H9 (cell line): ENCODE measurements at places on chromosomes 7 and 10. TPM values are rescaled to one million over a fixed set of nuclear protein-coding genes. Genes with fewer than 3 reads are reported as not detected.
A peak's percentile ranks its signal among the peaks of the same experiment; 100 is the strongest.

DNA sequence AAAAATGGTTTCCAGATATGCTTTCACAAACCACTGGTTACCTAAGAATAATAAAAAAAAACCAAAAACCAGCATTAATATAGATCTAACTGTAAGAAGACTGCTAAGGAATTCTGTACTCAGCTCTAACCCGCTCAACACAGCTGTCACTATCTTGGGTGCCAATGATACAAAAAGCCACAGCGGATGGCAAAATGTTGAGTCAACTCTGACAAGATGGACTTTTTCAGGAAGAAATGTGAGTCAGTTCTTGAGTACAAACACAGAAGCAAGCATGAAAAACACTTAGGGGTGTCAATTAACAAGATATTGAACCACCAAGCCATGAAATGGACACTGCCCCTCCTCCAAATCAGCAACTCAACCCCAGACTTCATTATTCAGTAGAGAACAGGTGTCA lies 55.0 kb downstream of the CTTNBP2 start:
- DNase-seq: no peak

DNA sequence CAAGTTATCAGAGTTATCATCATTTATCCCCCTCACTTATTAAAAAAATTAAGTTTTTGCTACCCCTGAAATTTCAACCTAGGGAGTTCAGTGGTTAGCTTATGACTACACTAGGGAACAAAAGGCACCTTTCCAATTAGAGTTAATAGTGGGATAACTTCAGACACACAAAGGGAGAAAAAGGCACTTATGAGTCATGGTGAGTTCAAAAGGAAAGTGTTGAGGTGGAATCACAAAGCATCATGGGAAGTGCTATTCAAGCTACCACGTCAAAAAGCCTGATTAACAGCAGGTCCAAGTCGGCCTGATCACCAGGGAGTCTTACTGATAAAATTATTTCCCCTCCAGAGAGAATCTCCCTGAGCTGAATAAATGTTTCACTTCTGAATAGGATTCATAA lies 165.7 kb downstream of the C7orf25 start:
- no peak for DNase-seq

- DNase-seq: no peak
Measured at GRCh38 chr7:135755351-135755753, 6.7 kb upstream of the FAM180A start.

Gene CALML3
- total RNA-seq: not detected in 2 replicates

DNA sequence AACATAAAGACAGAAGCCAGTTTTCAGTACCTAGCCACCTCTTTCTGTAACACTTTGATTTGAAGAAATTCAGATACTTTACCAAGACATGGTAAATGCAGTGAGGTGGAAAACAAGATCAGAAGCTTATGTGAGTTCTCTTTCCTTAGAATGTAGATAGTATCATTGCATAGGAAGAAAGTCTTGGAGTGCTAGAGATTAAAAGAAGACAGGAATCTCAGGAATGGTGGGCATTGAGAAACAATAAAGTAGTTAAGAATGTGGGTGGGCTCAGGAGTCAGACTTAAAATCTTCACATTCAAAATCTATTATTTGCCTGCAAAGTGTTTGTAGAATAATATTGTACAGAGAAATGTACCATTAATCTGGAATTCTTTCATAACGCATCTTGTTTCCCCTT lies 58.9 kb downstream of the POLL start:
- DNase-seq: no peak

GRCh38 chr10:133568287-133568614 lies 2.9 kb upstream of the SYCE1 start:
- no peak for DNase-seq

DNA sequence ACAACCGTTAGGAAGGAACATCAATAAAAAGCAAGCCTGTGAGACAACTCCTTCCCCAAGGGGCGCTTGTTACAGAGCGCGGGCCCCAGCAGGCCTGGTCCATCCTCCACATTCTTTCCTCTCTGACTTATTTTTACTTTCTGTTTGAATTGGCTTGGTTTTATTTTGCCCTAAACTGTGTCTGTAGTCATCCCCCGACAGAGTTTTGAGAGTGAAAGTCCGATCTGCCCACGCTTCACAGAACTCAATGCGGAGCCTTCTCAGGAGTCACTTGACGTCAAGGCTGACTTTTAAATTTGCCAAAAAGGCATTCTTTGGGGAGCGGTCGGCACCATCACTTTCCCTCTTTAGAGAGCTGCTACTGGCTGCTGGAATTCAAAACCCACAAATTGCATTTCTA lies 150.1 kb upstream of the KLF6 start:
- no peak for DNase-seq

GRCh38 chr7:71266912-71267311 lies 135.0 kb downstream of the GALNT17 start:
- no peak for DNase-seq

Gene NRCAM
- total RNA-seq: 1.8 and 2.3 TPM in 2 replicates

GRCh38 chr7:110835218-110835617 lies 255.7 kb upstream of the LRRN3 start:
- no peak for DNase-seq

GRCh38 chr10:77090381-77091356 lies 546.9 kb downstream of the KCNMA1 start:
- DNase-seq: no peak

DNA sequence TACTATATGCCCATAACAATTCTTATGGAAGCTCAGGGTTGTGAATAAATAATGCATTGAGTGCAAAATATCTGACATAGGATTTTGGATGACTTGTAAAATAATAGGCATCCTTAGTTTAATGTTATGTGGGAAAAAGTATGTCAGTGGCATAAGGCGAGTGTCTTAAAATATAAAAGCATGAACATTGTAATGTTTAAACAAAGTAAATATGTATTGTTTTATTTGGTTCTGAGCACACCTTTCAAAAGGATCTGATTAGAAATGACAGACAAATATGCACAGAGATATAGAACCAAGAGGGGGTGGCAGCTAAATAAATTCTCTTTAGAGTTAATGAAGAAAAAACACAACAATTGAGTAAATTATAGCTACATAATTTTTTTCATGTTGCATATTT lies 51.3 kb upstream of the FOXP2 start:
- DNase-seq: no peak

- peak; percentile 74 for DNase-seq
Measured at GRCh38 chr10:122054048-122055025, 65.4 kb downstream of the TACC2 start.

Gene ABLIM1
- total RNA-seq: 31.8 and 32.1 TPM in 2 replicates

- peak; percentile 27 for DNase-seq
Measured at GRCh38 chr10:123648595-123648994, 17.6 kb upstream of the GPR26 start.

Gene IFIT1B
- not detected in 2 replicates for total RNA-seq

DNA sequence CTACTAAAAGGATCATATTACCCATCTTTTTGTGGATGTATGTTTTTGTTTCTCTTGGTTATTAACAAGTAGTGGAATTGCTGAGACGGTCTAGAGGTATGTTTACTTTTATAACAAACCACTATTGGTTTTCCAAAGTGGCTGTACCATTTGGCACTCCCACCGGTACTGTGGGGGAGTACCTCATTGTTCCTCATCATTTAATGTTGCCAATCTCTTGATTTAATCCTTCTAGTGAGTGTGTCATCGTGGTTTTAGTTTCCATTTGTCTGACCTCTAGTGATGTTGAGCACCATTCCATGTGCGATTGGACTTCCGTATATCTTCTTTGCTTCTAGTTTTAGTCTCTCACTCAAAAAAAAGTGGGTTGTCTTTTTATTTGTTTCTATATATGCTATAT lies 50.4 kb downstream of the RBM33 start:
- no peak for DNase-seq

DNA sequence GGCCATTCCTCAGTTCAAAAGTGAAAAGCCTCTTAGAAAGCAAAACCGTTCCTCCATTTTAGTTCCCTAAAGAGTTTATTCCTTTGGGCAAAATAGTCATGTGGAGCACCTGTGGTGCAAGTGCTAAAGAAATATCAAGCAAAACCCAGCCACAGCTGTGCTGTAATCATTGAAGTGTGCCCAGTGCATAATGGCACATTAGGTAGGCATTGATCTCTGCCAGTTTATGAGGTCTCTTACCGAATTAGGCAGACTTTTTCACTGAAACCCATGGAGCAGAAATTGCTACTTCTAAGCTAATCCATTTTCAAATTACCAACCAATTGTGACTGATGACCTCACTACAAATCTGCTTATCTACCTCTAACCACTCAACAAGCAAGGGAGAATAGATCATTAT lies 97.2 kb upstream of the SEMA3A start:
- no peak for DNase-seq

- DNase-seq: no peak
Measured at GRCh38 chr7:135480966-135481597, 28.8 kb downstream of the CNOT4 start.

- DNase-seq: no peak
Measured at GRCh38 chr7:100406767-100407166, 21.7 kb downstream of the ZCWPW1 start.

- DNase-seq: no peak
Measured at GRCh38 chr10:74437822-74438221, 286.8 kb downstream of the ADK start.

Gene ARHGEF35
- 18.6 and 19.2 TPM in 2 replicates for total RNA-seq

DNA sequence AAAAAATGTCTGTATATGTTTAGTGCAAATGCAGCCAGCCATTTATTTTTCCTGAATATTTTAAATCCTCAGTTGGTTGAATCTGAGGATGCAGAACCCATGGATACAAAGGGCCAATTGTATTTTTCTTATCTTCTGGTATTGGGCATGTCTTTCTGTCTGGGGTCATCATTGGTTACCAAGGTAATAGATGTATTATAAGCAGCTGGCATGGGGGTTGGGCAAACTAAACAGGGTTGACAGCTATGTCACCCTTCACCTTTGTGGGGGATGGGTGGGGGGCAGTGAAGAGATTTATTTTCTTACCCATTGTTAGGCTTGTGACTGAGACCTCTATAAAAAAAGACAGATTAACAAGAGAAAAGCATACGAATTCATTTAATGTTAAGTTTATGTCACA lies 38.8 kb downstream of the CDHR3 start:
- DNase-seq: no peak

DNA sequence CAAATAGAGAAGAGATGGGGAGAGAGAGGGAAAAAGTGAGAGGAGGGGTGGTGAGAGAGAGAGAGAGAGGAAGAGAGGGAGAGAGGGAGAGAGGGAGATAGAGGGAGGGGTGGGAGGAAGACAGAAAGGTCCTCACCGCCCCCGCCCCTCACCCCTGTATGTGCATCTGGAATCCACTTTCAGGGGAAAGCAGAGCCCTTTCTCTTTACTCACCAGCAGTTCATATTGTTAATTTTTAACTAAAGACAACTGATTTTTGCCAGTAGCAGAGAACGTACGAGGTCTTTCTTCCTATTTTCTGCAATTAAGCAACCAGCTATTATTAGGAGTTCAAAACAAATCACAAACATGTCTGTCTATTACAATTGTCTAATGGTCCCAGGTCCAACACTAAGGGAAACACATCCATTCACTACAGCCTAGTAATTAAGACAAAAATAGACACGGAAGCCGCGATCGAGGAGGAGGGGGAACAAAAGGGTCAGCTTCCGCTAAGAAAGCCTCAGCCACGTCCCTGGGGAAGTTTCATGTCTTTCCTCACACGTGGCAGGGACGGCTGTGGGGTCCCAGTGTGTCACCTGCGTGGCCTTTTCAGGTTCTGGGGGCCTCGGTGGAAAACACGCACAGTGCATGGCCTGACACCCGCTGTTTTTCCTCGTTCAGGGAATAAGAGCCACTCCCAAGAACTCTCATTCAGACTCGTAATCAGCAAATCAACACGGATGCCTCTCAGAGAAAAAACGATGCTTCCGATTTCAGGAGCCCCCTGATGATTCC lies 572.0 kb downstream of the PTPRN2 start:
- DNase-seq: no peak

- peak; percentile 85 for DNase-seq
Measured at GRCh38 chr10:33005322-33006301, 47.6 kb upstream of the ITGB1 start.

DNA sequence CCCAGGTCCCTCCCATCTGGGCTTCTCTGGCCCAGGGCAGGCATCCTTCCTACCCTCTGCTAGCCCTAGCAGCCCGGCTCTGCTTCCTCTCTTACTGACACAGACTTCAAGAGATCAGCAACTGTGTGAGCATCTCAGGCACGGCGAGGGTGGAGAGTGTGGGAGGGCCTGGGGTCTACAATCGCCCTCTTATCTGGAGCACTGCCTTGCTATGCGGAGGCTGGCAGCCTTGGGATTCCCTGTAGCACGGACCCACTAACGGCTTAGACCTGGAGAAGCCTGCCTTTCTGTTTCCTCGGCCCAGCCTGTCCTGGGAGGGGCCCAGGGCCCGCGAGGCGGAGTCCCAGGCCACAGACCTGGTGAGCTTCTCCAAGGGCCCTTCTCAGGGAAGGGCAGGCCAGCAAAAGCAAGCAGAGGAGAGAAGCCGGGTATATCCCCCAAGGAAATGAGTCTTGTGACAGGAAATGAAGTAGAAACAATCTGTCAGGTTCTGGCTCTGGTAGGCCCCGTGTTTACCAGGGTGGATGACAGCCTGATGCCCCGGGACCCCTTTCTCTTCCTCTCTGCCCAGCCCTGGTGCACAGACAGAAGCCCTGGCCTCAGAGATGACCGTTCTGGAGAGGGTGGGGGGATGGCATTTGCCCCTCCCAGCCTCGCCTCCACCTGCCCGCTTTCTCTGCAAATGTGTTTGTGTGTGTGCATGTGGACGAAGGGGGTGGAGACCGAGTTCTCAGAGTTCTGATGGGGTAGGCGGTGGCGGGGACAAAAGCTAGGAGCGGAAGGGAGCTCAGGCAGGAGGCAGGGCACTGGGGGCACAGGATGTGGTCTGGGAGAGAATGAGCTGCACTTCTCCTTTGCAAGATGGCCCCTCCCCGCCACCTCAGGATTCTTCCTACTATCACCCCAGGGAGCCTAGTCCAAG lies 2.5 kb downstream of the LRCH4 start:
- peak; percentile 58 for DNase-seq

DNA sequence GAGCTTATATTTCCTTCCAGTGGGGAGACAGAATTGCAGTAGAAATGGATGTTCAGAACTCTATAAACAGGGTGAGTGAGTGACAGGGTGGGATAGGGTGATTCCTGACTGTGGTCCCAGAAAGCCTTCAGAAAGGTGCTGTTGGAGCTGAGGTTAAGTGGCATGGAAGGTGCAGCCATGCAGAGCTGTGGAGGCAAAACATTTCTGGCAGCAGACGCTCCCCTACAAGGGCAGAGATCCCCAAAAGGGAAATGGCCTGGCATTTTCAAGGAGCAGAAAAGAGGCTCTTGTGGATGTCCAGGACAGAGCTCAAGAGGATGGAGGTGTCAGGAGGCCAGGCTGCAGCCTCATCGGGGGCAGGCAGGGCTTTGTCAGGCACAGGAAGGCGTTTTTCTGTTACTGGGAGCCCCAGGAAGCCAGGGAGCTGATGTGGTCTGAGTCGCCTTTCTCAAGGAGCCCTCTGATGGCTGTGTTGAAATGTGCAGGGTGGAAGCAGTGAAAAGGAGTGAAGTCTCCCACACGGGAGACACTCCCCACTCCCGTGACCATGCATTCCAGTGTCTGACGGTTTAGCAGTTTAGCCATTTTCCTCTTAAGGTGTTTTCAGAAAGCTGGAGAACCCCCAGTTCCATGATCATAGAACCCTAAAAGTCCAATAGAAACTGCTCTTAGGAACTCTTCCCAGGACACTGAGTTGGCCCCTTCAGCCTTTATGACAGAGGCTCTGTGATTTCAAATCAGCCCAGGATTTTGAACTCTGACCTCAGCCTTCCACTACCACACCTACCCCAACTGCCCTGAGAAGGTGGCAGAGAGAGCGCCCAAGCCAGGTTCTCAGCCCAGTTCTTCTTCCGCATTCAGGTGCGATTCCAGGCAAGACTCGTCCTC lies 96.2 kb downstream of the C10orf105 start:
- DNase-seq: peak; percentile 66

Gene RET
- 11.2 and 12.2 TPM in 2 replicates for total RNA-seq

GRCh38 chr7:159099711-159100231 lies 44.9 kb downstream of the VIPR2 start:
- DNase-seq: peak; percentile 14

Gene PLA2G12B
- not detected in 2 replicates for total RNA-seq

- DNase-seq: no peak
Measured at GRCh38 chr7:71267734-71268469, 136.0 kb downstream of the GALNT17 start.
